Muscle of arm (tissue), 14 donors: ENCODE measurements at places on chromosomes 13 and 19. TPM values are rescaled to one million over a fixed set of nuclear protein-coding genes. Genes with fewer than 3 reads are reported as not detected.

The CHMP2A gene
- 66.2 TPM for polyA plus RNA-seq

- no peak for DNase-seq
Measured at GRCh38 chr13:28650284-28650683, 8.6 kb upstream of the POMP start.

DNA sequence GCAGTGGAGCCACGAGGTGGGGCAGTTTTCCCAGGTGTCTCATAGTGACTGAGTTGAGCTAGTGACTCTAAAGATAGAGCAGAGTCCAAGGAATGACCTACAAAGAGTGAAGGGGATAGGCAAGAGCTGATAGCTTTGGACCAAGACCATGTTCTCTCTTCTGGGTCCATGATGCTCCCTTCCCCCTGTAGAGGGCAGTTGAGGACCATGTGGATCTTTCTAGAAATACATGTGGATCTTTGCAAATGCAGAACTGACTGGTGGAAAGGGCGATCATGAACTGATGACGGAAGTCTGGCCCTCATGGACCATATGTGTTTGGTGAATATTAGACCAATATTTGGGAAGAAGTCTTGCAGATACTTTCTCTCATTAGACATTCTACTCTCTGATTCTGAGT, 6.9 kb downstream of the PSG1 start:
- no peak for DNase-seq

DNA sequence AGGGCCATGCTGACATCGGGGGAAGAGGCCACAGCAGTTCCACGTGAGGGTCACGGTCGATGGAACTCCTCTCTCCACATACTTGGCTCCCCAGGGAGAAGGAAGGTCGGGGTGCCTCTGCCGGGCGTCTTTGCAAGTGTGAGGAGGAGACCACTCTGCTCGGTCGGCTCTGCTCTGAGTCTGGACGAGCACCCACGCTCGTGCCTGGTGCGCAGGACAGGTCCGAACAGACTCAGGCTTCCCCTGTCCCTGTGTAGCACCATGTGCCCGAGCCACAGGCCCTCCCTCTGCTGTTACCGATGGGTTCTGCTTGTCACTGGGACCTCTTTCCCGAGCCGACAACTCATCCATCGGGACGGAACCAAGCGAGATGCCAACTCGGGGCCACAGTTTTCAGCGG, 35.1 kb downstream of the TMEM255B start:
- DNase-seq, result no peak

The ANGPTL4 gene
- polyA plus RNA-seq, result 1.3 TPM

GRCh38 chr13:48437371-48437770, 24.5 kb upstream of the LPAR6 start:
- DNase-seq, result peak; percentile 26
